Putamen (tissue), 1 donor: ENCODE measurements at places on chromosomes 7 and 10.

GRCh38 chr7:116032886-116033285 is 2.3 kb upstream of the TFEC start:
- no peak for DNase-seq

- no peak for DNase-seq
These were observed 12.6 kb upstream of the GRB10 start for GRCh38 chr7:50795253-50795652.

- no peak for DNase-seq
These were observed 177.5 kb downstream of the RAPGEF5 start for GRCh38 chr7:22179442-22179879.

- no peak for DNase-seq
These were observed 2.4 kb upstream of the NKX6-2 start for GRCh38 chr10:132788180-132788830.

DNA sequence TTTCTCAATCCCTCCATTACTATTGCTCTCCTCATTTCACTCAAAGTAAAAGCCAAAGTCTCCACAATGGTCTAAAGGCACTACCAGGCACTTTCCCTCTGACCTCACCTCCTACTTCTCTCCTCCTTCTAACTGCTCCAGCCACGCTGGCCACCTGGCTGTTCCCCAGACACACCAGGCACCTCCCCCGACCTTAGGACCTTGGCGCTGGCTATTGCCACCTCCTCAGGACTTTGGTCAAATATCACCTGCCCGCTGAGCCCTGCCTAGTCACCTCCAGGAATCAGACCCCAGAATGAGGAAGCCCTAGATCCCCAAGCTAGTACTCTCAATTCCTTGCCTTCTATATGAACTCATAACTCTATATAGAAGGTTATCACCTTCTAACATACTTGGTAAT is 66.2 kb upstream of the STEAP1B start:
- no peak for DNase-seq

DNA sequence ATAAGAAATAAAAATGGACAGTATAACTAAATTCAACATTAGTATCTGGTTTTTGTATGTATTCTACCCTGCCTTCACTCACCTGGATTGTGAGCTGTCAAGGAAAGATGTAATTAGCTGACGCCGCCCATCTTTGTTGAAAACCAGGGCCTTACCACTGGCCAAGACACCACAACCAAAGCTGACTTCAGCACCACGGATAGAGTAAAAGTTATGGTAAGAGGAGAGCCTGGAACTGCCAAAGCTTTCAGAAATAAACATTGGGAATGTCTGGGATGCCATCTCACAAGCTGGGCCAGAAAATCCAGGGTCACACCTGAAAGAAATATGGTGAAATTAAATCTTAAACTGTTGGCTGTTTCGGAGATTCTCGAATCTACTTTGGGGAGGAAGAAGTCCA is 190.1 kb upstream of the SLC26A5 start:
- no peak for DNase-seq

GRCh38 chr7:80453699-80454340 is 58.0 kb downstream of the GNAT3 start:
- no peak for DNase-seq

- DNase-seq, result no peak
These were observed 58.1 kb downstream of the PAX2 start for GRCh38 chr10:100803492-100803891.

- DNase-seq, result no peak
These were observed 40.3 kb downstream of the HIPK2 start for GRCh38 chr7:139737221-139738100.

GRCh38 chr7:148037044-148037443 is 553.5 kb upstream of the C7orf33 start:
- DNase-seq, result no peak

DNA sequence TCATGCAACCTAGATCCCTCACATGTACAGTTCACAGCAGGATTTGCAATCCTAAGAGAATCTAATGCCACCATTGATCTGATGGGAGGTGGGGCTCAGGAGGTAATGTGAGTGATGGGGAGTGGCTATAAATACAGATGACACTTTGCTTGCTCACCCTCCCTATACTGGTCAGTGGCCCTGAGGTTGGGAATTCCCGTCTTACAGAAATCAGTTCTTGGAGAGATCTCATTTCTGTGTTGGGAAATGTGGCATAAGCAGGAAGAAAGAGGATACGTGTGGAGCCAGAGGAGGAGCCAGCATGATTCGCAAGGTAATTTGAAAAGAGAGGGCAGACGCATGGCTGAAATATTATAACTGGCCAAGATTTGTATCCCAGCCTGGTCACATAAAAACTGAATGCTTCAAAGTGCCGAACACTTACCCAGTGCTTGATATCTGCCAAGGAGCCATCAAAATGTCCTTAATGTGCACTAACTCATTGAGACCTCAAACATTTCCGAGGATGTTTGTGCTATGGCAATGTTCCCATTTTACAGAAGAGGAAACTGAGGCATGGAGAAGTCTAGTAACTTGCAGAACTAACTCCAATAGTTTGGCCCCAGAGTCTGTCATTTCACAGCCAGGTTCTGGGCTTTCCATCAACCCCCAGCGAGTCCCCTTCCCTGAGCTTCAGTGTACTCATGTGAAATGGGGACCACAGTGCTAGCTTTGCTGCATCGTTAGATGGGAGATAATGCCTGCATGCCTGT is 5.5 kb upstream of the IKZF1 start:
- no peak for DNase-seq

- DNase-seq, result no peak
These were observed 16.0 kb upstream of the SLC29A3 start for GRCh38 chr10:71302874-71303568.

- no peak for DNase-seq
These were observed 12.1 kb upstream of the UMAD1 start for GRCh38 chr7:7628476-7628875.

DNA sequence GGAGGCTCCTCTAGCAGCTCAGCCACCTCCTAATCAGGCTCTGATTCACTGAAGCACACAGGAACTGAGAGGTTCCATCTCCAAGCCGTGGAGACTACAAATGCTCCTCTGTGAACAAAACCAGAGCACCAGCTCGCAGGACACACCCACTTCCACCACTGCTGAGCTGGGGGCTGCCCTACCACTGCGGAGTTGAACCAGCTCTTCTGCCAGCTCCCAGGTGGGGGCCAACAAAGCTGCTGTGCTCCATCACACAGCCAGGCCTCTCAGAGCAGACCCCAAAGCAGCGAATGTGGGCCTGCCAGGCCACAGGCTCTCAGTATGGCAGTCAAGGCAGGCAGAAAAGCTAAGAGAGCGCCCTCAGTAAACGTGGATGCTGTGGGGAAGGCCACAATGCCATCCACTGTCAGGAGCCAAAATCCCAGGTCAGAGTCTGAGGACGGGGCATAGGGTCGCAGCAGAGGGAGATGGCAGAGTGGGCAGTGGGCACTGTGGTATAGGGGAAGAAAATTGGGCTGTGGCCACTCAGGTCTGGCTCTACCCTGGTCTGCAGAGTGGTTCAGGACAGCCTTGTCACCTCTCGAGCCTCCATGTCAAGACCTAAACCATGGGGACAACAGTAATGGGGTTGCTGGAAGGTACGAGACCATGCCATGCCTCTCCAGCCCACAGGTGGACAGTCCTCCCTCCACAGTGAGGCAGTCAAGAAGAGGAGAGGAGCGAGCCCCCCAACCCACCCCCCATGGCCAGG is 82.1 kb downstream of the GRID1 start:
- DNase-seq, result no peak

DNA sequence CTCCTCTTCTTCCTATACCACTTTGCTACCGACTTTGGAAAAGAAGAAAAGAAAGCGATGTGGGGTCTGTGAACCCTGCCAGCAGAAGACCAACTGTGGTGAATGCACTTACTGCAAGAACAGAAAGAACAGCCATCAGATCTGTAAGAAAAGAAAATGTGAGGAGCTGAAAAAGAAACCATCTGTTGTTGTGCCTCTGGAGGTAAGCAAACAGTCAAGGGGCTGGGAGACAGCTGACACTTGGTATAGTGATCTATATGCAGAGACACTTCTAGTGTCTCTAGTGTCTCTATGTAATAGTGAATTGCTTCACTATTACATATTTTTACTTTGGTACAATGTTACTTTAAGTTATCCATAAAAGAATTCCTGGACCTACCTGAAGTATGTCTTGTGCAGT is 13.9 kb downstream of the TET1 start:
- DNase-seq, result no peak

DNA sequence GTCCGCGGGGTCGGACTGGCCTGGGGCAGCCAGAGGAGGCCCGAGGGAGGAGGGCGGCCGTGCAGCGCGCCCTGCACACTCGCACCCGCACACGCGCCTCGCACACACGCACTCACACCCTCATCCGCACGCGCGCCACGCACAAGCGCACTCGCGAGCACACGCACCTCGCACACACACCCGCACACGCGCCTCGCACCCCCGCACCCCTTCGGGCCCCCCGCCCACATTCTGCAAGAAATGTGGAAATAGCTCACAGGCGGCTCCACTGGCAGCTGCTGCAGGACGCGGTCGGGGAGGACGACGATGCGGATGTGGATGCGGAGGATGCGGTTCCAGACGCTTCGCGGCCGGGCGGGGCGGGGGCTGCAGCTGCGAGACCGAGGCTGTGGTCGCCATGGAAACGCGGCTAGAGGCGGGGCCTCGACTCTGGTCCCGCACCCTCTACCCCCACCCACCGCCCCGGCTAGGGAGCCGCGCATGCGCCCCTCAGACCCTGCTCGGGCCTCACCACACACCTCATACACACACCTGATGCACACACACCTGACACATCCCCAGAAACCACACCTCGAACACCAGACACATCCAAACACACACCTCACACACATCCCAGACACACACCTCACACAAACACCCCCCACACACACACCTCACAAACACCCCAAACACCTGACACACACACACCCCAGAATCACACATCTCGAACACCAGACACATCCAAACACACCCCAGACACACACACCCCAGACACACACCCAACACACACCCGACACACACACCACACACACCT is at the start of gene CALY:
Gene CALY (minus strand): TSS at position 320 of the 793 bp plus-strand sequence. CDS start 7,907 bp downstream, outside the sequence.
- peak; percentile 75 for DNase-seq

DNA sequence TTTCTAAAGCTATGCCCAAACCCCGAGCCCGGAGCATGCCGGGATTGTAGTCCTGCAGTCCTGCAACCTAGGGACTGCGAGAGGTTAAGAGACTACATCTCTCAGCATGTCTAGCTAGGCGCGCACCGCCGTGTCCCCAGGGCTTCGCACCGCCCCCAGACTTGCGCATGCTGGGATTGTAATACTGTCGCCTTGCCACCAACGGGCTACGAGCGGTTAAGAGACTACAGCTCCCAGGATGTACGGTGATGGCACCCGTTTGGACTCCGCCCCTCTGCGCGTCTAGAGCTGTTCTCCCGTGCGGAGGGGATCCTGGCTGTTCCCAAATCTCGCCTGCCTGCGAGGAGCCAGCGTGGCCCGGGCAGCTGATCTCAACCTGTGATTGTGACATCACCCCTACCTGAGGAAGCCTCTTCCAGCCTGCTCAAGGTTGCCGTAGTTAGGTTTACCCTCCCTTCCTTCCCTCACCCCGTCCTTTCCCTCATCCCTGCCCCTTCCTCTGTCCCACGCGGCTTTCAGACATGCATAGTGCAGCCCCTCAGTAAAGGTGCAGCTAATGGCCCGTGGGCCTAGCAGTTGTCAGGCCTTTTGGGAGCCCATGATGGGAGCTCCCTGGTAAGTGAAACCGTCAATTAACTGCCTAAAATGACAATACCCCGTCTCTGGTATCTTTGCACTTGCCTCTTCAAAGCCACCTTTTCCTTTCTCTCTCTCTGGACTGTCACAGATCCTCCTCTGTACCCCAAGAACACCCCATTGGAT is 6.3 kb upstream of the ZNF736 start:
- DNase-seq, result peak; percentile 97

GRCh38 chr7:45363669-45364068 is 206.1 kb downstream of the RAMP3 start:
- no peak for DNase-seq

DNA sequence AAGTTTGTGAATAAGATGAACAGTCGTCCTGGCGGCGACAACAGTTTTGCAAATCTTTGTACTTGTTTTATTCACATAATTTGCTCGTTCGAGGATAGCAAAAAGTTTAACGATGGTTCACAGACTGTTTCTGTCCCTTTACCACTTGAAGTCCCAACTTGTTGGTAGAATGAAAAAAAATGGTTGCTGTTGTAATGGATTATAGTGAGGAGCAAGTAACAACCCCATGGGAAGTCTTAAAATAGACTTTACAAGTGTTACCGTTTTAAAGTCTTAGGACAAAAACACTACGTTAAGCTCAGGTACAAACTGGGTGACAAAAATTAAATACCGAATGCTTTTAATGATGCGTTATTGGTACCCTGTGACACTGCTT is 589 bp downstream of the LSM8 start:
- DNase-seq, result no peak

DNA sequence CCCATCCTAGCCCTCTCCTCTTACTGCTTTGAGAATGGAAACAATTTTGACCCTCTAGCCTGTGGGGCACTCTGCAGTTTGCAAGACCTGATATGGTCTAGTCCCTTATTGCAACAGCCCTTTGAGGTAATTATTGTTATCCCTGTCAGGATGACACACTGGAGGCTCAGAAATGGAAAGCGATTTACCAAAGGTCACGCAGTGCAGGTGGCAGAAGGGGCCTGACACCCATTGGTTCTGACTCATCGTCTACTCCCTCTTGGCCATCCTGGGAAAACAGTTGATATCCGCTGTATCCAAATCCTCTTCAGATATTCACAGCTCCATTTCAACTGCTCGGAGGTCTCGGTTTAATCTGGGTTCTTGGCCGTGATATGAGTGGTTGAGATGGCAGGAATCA is 44.7 kb upstream of the AQP1 start:
- no peak for DNase-seq

DNA sequence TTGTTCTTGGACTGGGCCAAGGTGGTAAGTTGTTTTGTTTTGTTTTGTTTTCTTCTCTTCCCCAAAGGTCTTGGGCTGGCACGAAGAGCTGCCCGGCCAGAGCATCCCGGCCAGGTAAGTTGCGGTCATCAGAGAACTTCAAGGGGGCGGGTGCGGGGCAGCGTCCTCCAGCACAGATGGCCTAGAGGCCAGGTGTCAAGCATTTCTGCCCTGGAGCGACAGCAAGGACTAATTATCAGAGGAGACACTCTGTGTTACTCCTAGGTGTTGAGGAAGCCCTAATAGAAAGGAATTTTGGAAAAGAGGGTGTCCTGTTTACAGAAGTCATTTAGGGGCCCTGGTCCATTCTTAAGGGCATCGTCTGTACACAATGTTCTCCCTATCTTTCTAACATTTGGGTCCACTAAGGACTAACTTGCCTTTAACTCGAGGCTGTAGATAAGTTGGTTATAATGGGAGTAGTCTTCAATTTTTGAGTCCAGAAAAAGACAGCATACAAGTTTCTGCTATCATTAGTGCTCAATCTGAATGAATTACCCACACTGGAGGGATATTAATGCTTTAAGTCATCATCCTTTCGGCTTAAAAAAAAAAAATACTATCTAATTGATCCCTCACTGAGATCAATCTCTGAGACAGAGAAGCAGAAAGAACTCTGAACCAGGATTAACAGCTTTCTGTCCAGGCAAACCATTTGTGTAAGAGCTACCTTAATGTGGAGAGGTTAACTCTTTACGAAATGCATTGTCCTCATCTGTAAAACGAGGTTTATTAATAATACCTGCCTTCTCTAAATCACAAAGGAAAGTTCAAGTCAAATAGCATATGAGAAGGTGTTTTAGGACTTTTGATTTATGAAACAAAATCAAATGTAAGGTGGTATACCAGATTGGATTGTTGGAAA is 1.5 kb downstream of the ITGB8 start:
- no peak for DNase-seq

- no peak for DNase-seq
These were observed 386.6 kb upstream of the TEX47 start for GRCh38 chr7:89182116-89182515.
